ENCODE measurements at places on chromosomes 4 and X.

GRCh38 chr4:156623376-156623775 lies 348.2 kb downstream of the PDGFC start:
- DNase-seq = no peak

DNA sequence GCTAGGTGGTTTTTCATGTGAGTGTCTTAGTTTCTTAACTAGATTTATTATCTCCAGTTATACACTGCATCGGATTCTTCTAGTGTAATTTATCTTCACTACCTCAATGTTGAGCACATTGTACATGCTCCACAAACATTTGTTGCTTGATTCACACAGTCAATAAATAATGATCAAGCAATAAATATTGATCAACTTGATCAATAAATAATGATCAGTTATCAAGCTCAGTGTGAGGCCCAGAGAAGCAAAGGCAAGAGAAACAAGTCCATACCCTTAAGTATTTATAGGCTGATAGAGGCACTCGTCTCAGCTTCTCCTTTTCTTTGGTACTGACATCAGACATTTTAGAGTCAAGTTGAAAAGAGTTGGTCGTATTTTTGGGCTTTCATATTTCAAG lies 5.1 kb upstream of the VBP1 start:
- DNase-seq = no peak

DNA sequence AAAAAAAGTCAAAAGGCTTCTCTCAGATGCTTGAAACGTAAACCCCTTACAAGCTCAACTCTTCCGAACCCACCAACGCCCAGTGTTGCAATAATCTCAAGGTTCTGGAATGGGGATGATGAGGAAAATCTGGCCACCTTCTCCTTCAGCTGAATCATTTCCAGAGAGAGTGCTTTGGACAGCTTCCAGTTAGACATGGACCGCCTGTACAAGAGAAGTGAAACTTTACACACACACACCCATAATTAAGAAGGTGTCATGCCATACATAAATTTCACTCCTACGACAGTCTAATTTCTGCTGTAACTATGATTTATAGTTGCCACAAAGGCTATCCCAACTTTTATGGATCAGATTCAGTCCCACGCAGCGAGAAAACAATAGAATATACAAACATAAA lies 72.3 kb downstream of the PRKG2 start:
- DNase-seq = no peak

- no peak for DNase-seq
Measured at GRCh38 chr4:187042251-187042650, 318.6 kb upstream of the FAT1 start.

GRCh38 chr4:40363382-40363920 lies 28.3 kb downstream of the CHRNA9 start:
- no peak for DNase-seq

DNA sequence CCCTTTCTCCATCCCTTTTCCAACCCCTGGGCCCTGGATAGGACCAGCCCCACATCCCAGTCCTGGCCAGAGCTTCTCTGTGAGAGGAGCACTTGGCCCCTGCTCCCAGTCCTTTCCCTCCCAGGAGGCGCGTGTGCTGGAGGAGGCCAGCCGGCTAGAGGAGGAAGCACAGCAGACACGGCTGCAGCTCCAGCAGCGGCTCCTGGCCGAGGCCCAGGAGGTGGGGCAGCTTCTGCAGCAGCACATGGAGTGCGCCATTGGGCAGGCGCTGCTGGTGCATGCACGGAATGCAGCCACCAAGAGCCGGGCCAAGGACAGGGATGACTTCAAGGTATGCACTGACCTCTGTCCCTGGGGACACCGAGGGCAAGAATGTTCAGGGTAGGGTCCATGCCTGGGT lies 87.5 kb downstream of the EVC start:
- DNase-seq = no peak

DNA sequence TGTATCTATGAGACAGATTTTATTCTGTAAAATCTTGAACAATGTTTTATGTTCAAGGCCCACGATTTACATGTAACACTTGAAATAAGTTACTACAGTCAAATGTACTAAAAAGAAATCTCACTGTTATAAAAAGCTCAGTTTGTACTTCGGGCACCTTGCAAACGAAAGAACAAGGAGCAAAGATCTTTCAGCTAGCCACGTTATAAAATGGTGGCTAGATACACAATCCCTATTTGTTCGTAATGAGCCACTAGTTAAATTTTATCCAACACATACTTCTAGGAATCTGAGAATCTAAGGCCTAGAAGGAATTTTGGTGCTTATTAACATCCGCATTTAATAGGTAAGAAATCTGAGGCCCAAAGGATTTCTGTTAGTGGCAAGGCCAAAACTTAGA lies 2.5 kb downstream of the ARHGEF9 start:
- DNase-seq = no peak

DNA sequence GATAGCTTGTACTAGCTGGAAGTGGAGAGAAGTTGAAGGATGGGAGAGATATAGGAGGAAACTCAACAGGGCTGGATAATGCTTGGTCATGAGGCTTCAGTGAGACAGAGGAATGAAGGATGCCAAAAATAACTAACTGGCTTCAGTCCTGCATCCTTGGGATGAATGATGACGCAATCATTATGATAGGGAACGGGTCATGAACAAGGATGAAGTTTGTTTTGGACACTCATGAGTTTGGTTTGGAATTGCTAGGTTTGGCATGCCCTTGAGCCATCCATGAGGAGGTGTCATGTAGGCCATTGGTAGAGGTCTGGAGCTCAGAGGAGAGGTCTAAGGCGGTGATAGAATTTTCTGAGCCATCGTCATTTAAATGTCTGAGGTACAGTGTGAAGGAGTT lies 160.0 kb upstream of the NHS start:
- no peak for DNase-seq

DNA sequence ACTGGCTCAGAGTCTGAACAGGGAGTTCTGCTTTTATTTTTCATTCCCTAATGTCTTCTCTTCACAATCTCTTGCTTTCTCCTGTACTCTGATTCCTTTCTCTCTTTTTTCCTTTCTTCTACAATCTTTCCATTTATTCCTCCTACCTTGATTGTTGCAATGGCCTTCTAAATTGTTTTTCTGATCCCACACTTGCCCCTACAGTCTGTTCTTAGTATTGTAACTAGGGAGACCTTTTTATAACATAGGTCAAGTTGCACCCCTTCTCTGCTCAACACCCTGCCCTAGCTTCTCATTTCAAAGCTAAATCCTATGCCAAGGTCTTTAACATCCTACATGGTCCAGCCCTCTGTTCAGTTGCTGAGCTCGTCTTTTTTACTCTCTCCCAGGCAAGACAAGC lies 277.9 kb downstream of the GBA3 start:
- no peak for DNase-seq

GRCh38 chr4:105158837-105159236 lies 12.2 kb downstream of the TET2 start:
- no peak for DNase-seq

DNA sequence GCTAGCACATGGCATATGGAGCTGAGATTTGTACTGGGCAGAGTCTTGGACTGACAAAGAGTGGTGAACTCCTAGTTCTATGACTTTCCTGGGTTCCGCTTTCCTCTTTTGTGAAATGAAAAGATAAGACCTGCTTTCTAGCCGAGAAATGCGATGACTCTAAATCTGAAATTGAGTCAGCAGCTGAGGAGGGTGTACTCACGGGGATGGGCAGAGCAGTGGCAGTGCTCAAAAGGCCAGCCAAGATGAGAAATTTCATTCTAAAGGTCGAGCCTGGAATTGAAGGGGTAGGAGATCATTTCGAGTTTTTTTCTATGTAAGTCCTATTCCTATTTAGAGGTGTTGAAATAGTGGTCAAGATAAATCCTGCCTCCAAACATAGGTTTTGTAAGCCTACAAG lies 47.0 kb downstream of the NUDT9 start:
- DNase-seq = no peak
